Left renal pelvis (tissue), 4 donors: ENCODE measurements at places on chromosomes 12 and 14. TPM values are rescaled to one million over a fixed set of nuclear protein-coding genes. Genes with fewer than 3 reads are reported as not detected.

- no peak for DNase-seq
These were observed 166.9 kb upstream of the CCND2 start for GRCh38 chr12:4106621-4107020.

GRCh38 chr14:38336298-38336697 is 80.4 kb upstream of the CLEC14A start:
- no peak for DNase-seq

DNA sequence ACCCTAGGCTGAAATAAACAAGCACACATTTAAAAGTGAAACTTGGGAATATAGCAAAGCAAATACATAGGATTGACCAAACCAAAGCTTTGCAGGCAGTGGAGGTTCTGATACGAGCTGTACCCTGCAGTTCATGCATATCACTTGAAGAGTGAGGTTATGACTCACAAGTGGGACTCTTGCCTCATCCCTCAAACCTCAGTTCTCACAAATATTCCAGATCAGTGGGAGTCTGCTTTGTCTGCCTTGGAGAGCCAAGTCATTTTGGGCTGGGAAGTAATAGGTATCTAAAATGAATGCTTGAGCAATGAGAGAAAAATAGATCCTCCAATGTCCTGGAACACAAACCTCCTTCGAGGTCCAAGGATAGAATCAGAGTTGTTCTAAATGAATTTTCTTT is 116.4 kb downstream of the LRIG3 start:
- DNase-seq = no peak

- DNase-seq = no peak
These were observed 903 bp downstream of the BRF1 start for GRCh38 chr14:105299654-105300541.

DNA sequence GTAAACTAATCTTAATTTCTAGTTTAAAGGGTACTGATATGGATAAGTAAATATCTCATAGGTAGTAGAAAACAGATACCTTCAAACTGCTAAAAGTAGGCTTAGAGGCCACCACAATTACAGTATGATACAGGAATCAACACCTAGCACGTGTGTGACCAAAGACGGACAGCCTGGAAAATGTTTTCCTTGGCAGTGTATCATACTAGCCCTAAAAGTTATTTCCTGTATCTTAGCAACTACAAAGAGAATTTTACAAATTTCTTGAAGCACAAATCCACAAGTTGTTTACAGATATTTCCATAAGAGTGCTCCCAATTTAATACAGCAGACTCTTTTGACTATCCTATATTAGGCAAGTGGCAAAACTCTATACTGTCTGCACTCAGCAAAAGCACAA is 106.0 kb downstream of the ITPR2 start:
- no peak for DNase-seq

DNA sequence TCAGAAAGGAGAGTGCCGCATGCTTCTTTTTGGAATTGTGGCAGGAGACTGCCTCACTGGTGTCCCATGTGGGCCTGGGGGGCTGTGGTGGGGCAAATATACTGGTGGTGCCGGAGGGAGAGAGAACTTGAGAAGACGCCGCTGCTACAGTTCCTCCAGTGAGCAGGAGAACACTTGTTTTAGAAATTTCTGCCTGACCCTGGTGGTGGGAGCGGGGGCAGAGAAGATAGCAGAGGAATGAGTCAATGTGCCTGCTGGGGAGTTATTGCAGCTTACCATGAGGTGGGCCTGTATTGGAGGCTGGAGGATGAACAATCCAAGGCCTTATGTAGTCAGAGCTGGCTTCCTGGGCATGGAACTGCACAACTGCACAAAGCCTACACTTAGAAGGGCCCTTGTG is 211.8 kb downstream of the SNAPC1 start:
- no peak for DNase-seq

DNA sequence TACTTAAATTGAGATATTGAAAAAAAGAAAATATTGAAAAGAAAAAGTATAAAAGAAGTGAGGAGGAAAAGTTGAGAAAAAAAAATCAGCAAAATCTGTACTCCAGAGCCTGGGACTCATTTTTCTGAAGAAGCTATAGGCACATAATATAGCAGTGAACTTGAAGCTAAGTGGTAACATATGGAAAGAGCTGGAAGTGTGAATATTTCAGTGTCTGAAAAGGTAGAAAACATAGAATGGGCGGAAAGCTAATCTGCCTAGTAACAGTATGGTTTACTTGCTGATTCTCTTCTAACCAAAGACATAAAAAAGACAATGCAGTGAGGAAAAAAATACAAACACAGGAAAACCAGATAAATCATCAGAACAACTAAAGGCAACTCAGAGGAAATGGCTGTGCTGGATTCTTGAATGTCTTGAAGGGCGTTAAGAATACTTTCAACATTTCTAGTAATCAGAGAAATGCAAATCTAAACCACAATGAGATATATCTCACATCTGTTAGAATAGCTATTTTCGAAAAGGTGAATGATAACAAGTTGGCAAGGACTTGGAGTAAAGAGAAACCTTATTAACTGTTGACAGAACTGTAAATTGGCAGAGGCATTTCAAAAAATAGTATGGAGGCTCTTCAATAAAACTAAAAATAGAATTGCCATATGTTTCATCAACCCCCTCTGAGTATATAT is 784.6 kb downstream of the LRFN5 start:
- DNase-seq = no peak

ITGB7 gene
- 1.3 TPM for polyA plus RNA-seq

ETFBKMT gene
- 3.1 TPM for polyA plus RNA-seq

TPH2 gene
- polyA plus RNA-seq = 0.22 TPM

KRT72 gene
- polyA plus RNA-seq = not detected

WIF1 gene
- polyA plus RNA-seq = 2.5 TPM

SIX6 gene
- not detected for polyA plus RNA-seq
